Pulmonary artery endothelial cell (primary cell): ENCODE measurements at places on chromosomes 5 and 9. TPM values are rescaled to one million over a fixed set of nuclear protein-coding genes. Genes with fewer than 3 reads are reported as not detected.

Gene SH2D3C
- 56.8 and 58.3 TPM in 2 replicates for total RNA-seq

Gene FOXI1
- total RNA-seq = not detected in 2 replicates

Gene PTAR1
- total RNA-seq = 43.5 and 81.2 TPM in 2 replicates

Gene SH3GL2
- 0.14 and 0.79 TPM in 2 replicates for total RNA-seq

DNA sequence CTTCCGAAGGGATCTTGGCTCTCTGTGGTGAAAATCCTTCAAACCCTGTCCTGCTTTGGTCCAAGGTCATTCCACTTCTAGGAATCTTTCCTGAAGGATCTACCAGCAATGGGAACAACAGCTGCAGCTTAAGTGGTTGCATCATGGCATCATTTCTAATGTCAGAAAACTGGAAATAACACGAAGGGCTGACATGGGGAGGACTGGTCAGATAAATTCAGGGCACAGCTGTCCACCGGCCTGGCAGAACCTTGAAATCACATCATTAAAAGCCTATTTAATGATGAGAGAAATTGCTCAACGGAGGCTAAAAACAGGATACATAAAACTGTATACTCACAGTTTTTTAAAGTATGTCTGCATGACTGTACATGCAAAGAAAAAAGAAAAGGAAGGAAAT is 28.3 kb downstream of the OLFML2A start:
- DNase-seq = no peak

DNA sequence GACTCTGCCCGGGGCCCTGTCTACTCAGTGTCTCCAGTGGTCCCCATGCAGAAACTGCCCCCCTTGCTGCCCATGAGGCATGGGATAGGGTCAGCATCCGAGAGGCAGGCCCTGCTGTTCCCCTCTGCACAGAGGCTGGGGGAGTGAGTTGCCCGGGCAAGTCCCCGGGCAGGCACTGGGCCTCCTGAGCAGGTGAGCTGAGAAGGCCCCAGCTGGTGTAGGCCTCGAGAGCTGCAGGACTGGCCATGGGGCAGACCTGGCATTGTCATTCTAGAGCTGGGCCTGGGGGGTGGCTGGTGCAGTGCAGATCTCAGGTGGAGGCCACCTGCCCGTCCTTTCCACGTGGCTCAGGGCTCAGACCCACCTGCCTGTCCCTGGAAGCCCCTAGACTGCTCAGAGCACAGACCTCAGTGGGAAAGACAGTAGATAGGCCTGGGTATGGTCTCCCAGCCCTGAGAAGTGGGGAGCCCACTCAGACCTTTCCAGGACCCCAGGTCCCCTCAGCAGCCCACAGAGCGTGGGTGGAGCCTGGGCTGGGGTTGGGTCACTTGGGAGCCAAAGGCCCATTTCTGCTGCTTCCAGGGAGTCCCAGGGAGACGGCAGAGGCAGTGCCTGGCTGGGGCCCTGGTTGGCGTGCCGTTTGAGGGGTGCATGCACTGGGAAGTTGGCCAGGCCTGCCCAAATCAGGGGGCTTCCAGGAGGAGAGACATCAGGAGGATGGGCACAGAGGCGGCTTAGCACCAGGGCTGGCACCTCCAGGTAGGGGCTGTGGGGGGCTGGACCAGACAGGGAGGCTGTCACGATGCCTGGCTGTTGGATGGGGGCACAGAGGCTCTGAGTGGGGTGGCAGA is 4.8 kb upstream of the NOTCH1 start:
- DNase-seq = no peak

GRCh38 chr5:88254320-88254719 is 14.3 kb downstream of the TMEM161B start:
- no peak for DNase-seq

- no peak for DNase-seq
Observed at GRCh38 chr9:94865582-94866452, 139.3 kb downstream of the AOPEP start.

DNA sequence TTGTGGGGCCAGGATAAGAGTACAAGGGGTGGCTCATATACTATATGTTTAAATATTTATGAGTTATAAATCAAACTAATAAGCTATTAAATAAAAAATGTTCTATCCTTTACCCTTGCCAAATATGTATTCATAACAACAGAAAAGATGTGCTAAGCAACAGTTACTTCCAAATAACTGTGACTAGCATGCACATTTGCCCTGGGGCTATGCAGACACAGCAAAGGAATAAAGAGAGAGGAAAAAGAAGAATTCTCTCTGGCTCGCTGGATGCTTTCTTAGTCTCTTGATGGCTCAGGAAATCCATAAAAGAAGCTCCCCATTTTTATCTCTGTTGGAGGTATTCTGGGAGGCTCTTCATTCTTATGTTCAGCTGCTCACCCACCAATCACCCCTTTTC is 182.4 kb upstream of the ATP10B start:
- no peak for DNase-seq

GRCh38 chr9:106177216-106177615 is 482.9 kb downstream of the TMEM38B start:
- no peak for DNase-seq

DNA sequence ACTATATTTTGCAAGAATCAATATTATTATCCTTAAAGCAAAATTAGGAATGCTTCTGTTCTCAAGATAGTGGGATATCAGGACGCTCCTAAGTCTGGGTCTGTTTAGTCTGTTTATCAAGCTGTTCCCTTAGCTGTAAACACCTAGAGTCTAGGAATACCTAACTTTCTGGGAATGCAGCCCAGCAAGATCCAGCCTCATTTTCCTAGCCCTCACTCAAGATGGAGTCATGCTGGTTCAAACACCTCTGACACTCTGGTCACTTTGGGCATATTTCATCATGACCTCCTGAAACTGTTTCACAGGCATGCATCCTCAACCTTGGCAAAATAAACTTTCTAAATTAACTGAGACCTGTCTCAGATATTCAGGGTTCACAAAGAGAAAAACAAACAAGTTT is 14.4 kb upstream of the MRPS30 start:
- no peak for DNase-seq

DNA sequence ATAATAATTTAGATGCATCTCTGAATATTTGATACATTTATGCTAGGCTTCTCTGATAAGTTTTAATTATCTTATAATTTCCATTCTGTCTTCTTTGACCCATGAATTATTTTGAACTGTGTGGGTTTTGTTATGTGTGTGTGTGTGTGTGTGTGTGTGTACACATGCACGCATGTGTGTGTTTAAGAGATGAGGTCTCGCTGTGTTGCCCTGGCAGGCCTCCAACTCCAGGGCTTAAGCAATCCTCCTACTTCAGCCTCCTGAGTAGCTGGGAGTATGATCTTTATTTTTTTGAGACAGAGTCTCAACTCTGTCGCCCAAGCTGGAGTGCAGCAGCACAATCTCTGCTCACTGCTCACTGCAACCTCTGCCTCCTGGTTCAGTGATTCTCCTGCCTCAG is 75.4 kb downstream of the NDUFAF2 start:
- DNase-seq = no peak

DNA sequence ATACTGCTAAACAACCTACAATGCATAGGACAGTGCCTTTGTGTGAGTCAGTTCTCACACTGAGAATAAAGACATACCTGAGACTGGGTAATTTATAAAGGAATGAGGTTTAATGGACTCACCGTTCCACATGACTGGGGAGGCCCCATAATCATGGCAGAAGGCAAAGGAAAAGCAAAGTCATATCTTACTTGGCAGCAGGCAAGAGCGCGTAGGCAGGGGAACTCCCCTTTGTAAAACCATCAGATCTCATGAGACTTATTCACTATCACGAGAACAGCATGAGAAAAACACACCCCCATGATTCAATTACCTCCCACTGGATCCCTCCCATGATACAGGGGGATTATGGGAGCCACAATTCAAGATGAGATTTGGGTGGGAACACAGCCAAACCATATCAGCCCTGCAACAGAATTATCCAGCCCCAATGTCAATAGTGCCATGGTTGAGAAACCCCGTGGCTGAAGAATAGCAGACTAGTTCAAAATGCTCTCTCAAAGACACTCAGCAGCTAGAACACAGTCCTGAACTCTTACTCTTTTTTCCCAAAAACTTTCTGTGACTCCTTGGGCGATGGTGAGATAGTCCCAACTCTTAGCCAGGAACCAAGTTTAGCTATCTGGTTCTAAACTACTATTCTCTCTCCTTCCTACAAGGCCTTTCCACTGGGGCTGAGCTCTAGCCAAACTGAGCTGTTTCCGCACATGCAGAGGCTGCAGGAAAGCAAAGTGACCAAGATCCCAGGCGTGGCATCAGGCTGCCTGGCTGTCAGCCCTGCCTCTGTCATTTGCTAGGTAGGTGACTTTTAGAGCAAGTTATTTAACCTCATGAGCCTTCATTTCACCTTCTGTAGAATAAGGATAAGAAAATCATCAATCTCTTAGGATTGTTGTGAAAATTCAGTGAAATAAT is 21.7 kb downstream of the FAT2 start:
- DNase-seq = no peak
